Fibroblast of the aortic adventitia (primary cell): ENCODE measurements at places on chromosomes 1 and 21.

GRCh38 chr1:162823771-162824525, 33.4 kb downstream of the HSD17B7 start:
- DNase-seq = no peak

DNA sequence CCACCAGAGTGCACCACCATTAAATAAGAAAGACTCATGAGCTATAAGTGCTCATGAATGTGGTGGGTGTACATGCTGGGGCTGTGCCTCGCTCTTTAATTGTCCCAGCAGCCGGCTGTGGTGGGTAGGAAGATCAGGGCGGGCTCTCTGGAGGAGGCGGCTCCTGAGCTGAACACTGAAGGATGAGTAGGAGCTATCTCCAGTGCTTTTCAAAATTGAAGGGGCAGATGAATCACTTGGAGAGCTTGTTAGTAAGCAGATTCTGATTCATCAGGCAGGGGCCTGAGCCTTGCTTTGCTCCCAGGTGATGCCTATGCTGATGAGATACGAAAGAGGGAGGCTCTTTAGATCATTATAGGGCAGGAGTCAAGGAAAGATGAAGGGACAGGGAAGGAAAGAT, 54.1 kb downstream of the ETS2 start:
- no peak for DNase-seq

GRCh38 chr1:224591326-224591725, 24.8 kb upstream of the CNIH3 start:
- no peak for DNase-seq

GRCh38 chr1:1306661-1307260, 969 bp downstream of the ACAP3 start:
- peak; percentile 21 for DNase-seq
